ENCODE measurements at places on chromosomes 7 and 10.
A peak's percentile ranks its signal among the peaks of the same experiment; 100 is the strongest.

- DNase-seq = no peak
These were observed 515.8 kb upstream of the MKI67 start for GRCh38 chr10:128642023-128642422.

DNA sequence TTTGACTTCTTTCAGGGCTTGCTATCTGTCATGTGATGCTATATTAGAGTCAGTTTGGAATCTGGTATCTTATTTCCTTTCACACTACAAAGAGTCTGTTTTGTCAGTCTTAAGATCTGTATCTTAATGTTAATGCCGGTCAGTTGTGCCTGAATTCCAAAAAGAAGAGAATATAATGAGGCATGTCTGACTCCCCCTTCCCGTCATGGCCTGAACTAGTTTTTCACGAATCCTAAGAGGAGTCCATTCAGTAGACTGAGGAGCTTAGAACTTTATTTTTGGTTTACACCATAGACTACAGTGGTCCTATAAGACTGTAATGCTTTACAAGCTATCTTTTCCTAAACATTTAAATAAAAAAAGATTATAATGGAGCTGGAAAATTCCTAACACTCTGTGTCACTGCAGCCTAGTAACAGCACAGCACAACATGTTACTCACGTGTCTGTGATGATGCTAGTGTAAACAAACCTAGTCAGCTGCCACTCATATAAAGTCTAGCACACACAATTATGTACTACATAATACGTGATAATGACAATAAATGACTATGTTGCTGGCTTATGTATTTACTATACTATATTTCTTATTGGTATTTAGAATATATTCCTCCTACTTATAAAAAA lies 50.6 kb downstream of the VPS41 start:
- no peak for DNase-seq

DNA sequence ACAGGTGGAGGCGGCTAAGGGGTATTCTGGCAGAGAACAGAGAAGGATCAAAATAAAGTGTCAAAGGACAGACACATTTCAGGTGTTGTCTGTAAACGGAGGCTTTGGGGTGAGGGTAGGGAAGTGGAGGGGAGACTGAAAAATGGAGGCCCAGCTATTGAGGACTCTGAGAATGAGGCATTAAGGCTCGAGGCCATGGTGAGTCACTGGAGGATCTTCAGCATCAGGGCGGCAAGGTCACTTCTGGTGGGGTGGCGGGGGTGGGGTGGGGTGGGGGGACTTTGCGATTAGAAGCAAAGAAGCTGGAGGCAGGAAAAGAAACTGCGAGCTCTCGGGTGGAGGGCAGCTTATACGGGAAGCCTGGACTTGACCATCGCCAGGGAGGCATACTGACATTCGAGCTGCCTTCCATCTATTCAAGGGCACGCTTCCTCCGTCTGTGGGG lies 58.4 kb upstream of the PCGF5 start:
- peak; percentile 43 for DNase-seq

GRCh38 chr10:97321804-97322190 lies 2.7 kb downstream of the FRAT1 start:
- DNase-seq = no peak

- no peak for DNase-seq
These were observed 20.9 kb downstream of the SLC29A3 start for GRCh38 chr10:71339796-71340589.

DNA sequence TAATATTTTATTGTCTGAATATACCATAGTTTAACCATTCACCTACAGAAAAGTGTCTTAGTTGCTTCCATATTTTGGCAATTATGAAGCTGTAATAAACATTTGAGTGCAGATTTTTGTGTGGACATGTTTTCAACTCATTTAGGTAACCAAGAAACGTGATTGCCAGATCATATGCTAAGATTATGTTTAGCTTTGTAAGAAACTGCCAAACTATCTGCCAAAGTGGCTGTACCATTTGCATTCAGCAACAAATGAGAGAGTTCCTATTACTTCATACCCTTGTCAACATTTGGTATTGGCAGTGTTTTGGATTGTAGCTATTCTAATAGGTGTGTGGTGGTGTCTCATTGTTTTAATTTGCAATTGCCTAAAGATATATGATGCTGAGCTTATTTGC lies 233.5 kb downstream of the TMEM26 start:
- DNase-seq = no peak

GRCh38 chr10:75746356-75746755 lies 314.9 kb downstream of the LRMDA start:
- DNase-seq = no peak

DNA sequence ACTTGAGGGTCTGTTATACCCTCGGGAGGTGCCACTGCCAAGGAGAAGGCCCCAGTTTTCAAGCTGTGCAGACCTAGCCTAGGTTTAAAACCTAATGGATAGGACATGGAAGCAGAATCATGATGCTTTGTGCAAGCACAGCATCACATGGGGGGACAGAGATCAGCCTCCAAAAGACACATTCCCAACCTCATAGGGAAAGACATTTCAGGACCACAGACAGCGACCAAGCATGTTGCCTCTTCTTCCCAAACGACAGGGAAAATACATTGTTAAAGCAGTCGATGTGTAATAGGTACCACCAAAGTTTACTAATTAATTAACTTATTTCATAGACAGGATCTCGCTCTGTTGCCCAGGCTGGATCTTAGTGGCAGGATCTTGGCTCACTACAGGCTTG lies 573.9 kb downstream of the TCERG1L start:
- no peak for DNase-seq

GRCh38 chr7:22726907-22727713 lies at the start of gene IL6:
Gene IL6 (plus strand): TSS chr7:22727200. CDS start chr7:22727263, 63 bp downstream.
- DNase-seq = peak; percentile 48

GRCh38 chr10:100755821-100756220 lies 10.4 kb downstream of the PAX2 start:
- no peak for DNase-seq

DNA sequence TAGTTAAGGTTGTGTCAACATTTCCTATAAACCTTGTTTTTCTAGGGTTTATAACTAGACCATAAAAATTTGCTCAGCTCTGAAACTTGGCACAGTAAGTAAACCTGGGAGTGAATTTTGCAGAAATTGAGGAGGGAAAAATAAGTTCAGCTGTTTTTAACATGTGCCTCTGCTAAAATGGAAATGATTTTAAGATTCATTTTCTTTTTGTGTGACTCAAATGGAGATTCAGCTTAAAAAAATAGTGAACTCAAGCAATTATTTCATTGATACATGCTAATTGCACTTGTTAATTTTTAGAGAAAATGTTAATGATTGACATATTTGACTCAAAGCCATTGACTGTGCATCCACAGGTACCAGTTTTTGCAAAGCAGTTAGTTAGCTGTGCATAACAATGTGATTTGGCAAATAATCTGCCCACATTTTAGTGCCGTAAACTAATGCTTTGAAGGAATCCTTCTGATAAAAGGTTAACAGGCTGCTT lies 68.5 kb upstream of the ZNF438 start:
- no peak for DNase-seq

- no peak for DNase-seq
These were observed 76.1 kb downstream of the CYP26A1 start for GRCh38 chr10:93149761-93150160.

GRCh38 chr10:78184851-78185692 lies 151.4 kb downstream of the RPS24 start:
- no peak for DNase-seq

DNA sequence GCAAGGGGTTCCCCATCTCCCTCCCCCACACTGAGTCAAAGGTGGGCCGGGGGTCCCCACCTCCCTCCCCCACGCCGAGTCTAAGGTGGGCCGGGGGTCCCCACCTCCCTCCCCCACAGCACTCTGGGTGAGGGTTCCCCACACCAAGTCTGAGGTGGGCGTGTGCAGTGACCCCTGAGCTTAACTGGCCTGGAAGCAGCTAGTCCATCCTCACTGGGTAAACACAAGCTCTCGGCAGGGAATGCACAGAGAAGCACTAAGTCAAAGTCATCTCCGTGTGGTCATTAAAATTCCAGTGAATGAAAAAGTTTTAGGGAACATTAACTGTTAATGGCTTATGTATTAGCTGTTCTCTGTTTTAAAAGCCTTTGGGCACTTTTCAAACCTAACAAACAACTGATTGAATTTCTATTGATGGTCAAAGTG lies 43.7 kb upstream of the PRKAR1B start:
- no peak for DNase-seq

- DNase-seq = peak; percentile 18
These were observed 20.0 kb downstream of the CUBN start for GRCh38 chr10:17109475-17110207.

- no peak for DNase-seq
These were observed 67.3 kb downstream of the AFAP1L2 start for GRCh38 chr10:114336823-114337509.

GRCh38 chr10:17075533-17076359 lies 53.9 kb downstream of the CUBN start:
- no peak for DNase-seq

DNA sequence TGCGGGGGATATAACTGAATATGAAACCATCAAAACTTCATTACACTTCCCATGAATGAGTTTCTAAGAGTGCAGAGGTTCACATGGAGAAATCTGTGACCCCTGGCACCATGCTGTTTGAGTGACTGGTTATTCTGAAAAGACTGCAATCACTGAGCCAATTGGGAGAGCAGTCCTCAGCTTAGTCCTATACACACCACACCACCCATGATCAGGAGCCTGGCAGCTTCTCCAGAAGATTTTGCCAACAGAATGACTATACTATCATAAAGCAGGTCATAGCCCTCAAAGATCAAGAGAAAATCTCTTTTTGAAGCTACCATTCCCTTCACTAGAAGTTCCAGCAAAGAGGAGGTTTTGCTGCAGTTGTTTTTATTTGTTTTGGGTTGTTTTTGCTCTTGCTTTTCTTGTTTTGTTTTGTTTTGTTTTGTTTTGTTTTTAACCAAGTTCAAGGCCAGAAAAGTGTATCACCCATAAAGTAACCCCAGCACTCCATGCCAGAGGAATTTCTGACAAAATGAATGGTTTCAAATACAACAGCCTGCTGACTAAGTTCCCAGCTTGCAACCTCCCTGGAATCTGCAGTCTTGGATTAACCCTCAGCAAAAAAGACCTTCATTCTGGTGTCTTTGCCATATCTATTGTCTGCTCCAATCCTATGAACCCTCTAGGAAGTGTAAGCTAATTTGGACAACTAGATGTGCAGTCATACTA lies 19.7 kb upstream of the HGF start:
- DNase-seq = no peak

GRCh38 chr7:148327379-148327778 lies 263.2 kb upstream of the C7orf33 start:
- DNase-seq = no peak

GRCh38 chr10:131435760-131436457 lies 124.4 kb upstream of the TCERG1L start:
- no peak for DNase-seq

GRCh38 chr7:158802535-158803366 lies 26.6 kb downstream of the ESYT2 start:
- DNase-seq = no peak

DNA sequence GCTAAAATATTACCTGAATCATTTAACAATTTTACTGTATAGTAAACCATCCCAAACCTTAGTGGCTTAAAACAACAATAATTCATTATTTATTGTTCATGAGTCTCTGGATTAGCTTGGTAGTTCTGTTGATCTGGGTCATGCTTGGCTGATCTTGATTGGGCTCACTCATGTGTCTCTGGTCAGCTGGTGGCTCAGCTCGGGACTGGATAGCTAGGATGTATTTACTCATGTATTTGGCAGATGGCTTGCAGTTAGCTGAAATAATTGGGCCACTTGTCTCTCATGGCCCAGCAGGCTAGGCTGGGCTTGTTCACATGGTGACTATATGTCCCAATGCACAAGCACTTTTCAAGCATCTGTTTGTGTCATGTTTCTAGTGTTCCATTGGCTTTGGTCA lies 262.8 kb downstream of the BBS9 start:
- DNase-seq = no peak

DNA sequence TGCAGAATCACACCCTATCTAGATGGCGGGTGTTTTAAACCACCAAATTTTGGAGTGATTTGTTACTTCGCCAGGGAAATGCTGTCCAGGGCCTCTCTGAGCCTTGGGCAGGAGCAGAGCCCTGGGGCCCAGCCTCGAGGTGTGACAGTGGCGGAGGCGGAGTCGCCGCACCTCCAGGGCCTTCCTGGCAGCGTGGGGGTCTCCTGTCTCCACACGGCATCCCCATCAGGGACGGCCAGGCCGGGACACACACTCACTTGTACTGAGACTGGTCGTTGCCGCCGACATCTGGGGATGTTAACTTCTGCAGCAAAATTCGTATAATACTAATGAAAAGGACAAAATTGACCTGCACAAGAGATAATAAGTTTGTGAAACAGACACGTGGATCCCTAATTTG lies 110.7 kb downstream of the VIPR2 start:
- DNase-seq = no peak

DNA sequence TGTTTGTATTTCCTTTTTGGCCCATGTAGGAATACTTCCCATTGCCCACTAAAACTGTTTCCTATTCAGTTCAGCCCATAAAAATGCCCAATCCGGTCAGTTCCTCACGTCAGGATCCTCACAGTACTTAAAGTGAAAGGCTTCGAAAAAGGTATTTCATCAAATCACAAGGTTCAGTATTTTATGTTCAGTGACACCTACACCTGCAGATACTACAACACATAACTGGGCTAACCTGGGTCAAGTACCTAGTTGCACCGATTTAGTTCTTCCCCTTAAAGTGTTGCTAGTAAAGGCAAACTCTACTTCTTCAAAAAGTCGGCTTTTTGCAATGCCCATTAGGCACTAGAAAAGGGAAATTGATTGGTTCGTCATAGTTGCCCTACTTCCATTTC lies 1.1 kb downstream of the SNX13 start:
- no peak for DNase-seq

GRCh38 chr7:134693256-134693655 lies 46.6 kb downstream of the BPGM start:
- DNase-seq = peak; percentile 59

- DNase-seq = no peak
These were observed 847.1 kb downstream of the REEP3 start for GRCh38 chr10:64368298-64368697.

DNA sequence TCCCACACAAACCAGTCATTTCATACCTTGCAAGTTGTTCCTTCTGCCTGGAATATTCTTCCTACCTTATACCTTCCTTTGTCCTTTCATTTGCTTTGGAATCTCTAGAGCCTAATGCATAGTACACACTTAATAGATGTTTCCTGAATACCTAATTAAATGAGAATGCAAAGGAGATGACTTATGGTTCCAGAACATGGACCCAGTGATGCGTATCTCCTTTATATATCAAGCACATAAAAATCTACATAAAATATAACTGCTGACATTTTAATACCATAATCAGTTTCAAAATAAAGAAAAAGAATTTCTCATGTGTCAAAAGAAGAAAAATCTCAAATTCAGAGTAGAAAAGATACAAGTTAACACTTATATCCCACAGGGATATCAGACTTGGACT lies 110.6 kb upstream of the ASAH2 start:
- DNase-seq = no peak

DNA sequence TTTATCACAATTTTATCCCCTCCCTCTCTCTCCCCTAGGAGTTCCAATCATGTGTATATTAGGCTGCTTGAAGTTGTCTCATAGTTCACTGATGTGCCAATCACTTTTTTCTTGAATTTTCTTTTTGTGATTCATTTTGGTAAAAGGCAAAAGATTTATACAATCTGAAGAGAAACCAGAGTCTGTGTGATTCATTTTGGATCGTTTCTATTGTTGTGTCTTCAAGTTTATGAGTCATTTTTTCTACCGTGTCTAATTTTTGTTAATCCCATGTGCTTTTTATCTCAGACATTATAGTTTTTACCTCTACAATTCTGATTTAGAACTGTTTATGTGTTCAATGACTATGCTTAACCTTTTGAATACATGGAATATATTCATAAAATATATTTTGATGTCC lies 483.9 kb upstream of the AUTS2 start:
- no peak for DNase-seq

GRCh38 chr10:132043861-132044695 lies 21.7 kb upstream of the JAKMIP3 start:
- DNase-seq = no peak
